ENCODE measurements at places on chromosomes 6 and 20.

- DNase-seq: no peak
Measured at GRCh38 chr6:42201382-42201781, 6.6 kb upstream of the GUCA1B start.

- no peak for DNase-seq
Measured at GRCh38 chr6:26141378-26141904, 54.2 kb downstream of the HFE start.

DNA sequence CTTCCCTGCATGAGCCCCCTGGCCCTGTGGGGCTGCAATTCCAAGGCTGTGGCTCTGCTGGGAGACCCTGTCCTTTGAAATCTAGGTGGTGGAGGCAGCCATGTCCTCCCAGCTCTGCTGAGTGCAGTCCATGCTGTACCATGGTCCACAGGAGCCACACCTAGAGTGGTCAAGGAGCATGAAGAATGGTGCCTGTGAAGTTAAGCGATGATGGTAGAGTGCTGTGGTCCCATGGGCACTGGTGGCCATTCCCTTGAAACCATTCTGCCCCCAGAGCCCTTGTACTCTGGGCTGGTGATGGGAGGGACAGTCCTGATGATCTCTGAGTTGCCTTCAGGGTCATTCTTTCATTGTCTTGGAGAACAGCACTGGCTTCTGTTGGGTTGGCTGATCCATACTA is 55.3 kb downstream of the EFCAB8 start:
- no peak for DNase-seq

GRCh38 chr6:90285042-90285481 is 11.6 kb downstream of the BACH2 start:
- DNase-seq: no peak

GRCh38 chr20:41143354-41143753 is 6.0 kb downstream of the PLCG1 start:
- no peak for DNase-seq

- no peak for DNase-seq
Measured at GRCh38 chr6:132961610-132962009, 147.2 kb downstream of the RPS12 start.

DNA sequence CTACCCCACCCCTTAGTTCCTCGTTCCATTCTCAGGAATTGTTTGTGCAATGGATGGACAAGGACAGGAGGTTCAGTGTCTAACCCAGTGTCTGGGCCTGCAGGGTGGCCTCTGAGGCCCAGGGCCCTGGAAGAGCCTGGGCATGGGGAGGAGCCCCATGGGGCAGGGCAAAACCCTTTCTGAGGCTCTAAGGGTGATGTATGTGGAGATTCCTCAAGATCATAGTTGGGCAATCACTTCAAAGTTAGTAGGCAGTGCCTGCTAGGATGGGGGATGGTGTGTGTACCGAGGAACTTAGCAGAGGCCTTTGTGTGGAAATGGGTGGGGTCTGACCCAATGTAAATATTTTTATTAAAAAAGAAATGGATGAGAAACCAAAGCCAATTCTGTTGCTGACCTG is 6.7 kb upstream of the C2 start:
- DNase-seq: no peak

GRCh38 chr6:73400656-73401055 is 6.0 kb downstream of the DDX43 start:
- DNase-seq: no peak

GRCh38 chr6:158009114-158009891 is 27.6 kb downstream of the SYNJ2 start:
- no peak for DNase-seq

- no peak for DNase-seq
Measured at GRCh38 chr6:18335948-18336347, 51.2 kb upstream of the RNF144B start.

GRCh38 chr6:53794137-53794719 is 577 bp upstream of the LRRC1 start:
- peak; percentile 93 for DNase-seq

DNA sequence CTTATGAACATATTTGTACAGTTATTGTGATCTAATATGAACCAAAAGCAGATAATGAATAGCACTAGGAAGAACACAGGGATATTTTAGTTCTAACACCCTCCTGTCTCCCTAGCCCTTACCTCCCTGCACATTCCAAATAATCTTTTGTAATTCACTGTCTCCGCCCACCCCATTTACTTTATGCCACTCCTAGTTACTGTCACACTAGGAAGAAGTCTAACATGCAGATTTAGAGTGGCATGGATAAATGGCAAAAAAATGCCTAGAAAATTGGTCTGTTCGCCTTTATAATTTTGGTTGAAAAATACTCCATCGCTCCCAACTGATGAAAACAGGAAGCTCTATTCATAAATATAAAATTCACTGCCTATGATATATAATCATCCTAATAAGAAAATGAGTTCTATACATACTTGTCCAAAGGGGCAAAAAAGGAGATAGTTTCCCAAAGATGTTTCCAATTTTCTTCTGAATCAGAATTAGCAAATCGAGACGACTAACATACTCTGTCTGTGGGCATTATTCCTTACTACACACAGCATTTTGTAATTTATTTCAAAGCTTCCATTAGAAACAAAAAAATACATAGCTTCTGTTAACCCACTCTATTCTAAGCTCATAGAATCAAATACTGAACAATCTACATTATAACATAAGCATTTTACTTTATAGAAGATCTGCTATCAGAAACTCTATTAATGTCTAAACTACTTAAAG is 1.3 kb upstream of the RUNX2 start:
- no peak for DNase-seq

- peak; percentile 87 for DNase-seq
Measured at GRCh38 chr20:19802492-19803158, 44.6 kb downstream of the RIN2 start.

DNA sequence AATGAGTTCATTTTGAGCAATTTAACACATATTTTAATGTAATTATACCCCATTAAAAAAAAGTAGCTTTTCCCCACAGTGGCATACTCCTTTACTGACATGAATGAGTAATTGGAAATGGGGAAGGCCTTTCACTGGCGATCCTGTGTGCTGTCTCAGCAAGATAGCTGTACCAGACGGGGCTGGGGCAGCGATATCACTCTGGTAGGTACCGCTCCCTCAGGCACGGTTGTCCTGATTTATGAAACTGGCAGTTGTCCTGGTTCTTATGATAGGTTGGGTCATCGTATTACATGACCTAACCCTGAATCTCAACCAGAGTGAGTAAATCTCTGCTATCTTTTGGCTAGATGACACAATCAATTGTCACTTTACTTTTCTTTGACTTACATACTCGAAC is 355.0 kb upstream of the MAP3K7 start:
- DNase-seq: no peak

DNA sequence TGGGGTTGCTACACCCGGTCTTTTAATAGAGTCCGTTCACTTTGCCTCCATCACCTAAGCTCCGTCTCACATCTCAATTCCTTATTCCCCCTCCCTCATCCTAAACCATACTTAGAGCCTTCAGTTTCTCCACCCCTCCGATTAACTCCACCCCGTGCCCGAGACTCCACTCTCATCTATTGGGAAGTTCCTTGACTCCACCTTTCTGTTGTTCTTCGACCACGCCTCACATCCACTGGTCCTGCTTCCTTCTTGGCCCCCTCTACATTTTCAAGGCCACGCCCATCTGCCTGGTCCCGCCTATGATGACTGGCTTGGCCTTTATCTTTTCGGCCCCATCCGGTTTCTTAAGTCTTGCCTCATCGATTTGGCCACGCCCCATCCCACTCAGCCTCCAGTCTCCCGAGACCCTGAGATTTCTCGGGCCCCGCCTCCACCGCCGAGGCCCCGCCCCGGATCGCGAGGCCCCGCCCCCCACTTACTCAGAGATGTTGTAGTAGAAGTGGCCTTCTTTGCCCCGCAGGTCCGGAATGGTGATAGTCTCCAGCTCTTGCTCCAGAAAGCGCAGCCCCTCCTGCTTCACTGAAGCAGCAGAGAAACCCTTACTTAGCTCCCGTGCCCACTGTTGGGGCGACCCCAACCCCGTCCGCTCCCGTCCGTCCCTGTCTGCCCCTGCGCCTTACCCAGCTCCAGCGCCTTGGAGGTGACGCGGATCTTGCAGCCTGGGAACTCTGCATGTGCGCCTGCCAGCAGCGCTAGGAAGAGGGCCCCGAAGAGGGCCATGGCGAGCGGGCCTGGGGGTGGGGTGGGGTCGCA is 1.1 kb downstream of the PLTP start:
- DNase-seq: peak; percentile 94

GRCh38 chr6:2818593-2818992 is 23.1 kb downstream of the SERPINB1 start:
- DNase-seq: peak; percentile 72

DNA sequence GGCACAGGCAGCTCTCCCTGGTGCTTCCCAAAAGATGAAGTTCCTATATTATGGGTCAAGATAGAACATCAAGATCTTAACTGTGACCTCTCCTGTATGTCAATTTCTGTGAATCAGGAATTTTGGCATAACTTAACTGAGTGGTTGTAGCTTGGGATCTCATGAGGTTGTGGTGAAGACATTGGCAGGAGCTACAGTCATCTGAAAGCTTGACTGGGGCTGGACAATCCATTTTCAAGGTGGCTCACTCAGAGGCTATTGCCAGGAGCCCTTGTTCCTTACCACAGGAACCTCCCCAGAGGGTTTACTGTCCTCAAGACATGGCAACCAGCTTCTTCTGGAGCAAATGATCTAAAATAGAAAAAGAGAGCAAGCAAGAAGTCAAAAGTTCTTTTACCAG is 252.2 kb downstream of the ADGB start:
- no peak for DNase-seq

DNA sequence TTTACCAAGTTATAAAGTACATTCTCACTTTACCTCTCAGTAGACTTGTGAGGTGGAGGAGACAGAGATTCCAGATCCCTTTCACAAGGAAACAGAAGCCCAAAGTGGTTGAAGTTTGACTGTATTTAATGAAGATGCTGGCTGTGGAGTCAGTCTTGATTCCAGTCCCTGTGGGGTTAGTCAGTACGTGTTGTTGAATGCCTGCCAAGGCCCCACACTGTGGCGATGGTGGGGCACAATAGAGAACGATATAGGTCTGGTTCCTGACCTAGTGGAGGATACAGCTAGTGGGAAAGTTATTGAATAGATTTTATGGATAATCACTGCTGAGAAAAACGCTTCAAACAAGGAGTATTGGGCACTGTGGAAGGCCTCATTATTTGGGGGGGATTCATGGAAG is 71.4 kb downstream of the LRRC1 start:
- no peak for DNase-seq

DNA sequence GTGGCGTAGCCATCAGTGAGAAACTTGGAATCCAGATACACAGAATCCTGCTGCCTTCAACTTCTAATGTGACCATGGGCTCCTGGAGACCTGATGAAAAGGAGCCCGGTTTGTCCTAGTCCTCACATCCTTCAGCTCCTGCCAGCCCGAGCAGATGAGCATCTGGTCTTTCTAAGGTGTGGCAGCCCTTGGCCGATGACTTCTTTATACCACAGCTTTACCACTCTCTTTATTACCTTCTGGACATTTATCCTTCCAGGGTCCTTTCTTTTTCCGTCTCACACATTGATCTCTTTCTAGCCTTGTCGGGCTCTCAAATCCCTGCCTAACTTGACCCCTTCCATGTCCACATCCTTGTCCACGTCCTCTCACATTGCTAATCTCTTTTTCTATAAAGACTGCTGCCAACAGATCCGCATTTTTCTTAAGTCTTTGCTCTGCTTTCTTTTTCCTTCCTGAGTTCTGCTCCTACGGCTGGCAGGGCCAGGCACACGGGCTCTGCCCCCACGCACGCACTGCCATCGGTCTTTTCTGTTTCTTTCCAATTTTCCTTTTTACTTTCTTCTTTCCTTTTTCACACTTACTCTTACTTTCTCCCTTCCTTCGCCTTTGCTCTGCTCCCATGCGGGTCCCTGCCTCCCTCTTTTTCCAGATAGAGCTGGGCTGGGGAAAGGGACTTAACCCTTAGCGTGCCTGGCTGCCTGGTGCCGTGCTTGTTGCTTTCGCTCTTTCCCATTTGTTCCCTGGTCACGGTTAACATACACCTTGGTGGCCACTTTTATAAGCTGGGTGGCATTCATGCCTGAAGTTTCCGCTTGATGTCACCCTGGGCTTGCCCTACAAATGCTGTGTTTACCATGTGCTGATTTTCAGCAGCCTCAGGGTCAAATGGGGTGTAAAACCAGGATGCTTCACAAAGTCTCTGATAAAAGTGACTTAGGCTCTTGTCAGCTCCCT is 9.4 kb upstream of the GMPR start:
- DNase-seq: no peak

DNA sequence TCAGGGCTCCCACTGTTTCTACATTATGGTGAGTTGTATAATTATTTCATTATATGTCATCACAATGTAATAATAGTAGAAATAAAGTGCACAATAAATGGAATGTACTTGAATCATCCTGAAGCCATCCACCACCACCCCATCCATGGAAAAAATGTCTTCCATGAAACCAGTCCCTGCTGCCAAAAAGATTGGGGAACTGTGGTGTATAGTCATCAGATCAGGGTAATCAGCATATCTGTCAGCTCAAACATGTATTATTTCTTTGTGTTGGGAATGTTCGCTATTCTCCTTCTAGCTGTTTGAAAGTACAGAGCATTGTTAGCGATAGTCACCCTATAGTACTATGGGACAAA is 33.8 kb upstream of the SLC22A23 start:
- no peak for DNase-seq

DNA sequence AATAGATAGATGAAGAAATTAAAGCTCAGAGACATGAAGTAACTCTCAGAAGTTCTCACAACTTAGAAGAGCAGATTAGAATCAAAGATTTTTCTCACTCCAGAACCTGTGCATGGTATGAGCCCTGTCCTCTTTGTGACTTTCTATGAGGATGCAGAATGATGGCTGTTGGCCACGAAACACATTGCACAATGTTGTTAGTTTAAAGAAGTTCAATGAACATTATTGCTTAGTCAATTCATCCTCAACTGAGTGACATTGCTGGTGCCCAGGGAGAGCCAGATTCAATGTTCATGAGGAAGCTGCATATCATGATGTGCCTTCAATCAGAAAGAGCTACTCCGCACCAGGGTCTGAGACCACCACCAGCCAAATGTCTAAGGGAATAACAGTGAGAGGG is 633.1 kb downstream of the PTPRT start:
- DNase-seq: no peak

DNA sequence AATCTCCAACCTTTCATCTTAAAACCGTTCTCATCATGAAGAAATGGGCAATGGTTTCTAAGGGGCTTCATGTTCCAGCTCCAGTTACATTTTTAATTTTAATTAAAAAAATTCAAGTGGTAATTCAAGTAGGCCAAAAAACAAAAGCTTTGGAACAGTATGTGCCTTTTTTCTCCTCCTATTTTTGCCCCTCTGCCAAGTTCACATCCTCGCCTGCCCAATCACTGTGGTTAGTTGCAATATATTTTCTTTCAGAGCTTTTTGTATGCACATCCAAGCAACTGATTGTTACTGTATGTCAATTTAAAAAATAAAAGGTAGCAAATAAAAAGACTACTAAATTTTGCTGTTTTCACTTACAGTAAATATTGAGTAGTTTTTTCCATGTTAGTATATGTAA is 99.8 kb upstream of the B3GAT2 start:
- DNase-seq: no peak

- no peak for DNase-seq
Measured at GRCh38 chr20:7146552-7147219, 379.2 kb downstream of the BMP2 start.

Data from HT-29 (cell line).